H54 (cell line): ENCODE measurements at places on chromosomes 7 and 10.

DNA sequence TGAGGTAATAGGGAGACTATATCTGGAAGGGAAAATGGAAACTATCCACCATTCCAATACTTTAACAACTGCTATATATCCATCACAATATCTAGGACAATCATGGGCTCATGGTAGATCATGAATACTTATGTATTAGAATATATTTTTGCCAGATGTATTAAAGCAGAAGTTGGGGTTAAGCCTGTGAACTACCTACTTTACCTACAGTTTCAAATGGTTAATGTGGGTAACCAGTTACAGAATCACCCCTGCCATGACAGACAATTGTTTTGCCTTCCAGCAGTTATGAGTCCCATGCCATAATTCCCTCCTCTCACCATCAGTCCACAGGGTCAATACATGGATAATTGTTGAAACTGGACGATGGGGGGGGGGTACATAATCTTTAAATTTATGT is 29.9 kb upstream of the RAPGEF5 start:
- no peak for DNase-seq

DNA sequence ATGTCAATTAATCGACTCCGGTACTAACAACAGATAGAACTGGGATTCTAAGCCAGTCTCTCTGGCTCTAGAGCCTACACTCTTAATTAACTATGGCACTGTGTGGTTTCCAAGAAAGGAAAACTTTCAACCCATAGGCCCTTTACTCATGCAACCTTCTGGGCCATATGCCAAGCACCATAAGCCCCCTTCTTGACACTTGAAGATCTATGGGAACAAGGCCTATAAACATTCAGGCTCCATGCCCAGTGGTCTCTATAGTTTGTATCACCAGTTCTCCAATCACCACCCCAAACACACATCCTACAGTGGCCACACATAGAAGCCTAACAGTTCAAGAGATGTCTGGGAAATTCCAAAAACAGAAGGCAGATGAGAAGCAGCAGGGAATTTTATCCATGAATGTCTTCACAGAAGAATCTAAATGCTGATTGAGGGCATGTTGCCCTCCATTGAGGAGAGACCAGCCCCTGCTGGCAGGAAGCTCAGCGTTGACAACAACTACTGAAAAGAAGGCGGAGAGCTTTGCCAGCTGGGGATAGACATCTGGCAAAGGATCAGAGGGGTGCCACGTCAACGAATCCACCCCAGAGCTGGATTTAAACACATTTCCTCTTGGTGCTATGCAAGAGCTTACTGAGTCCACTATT is 64.4 kb downstream of the GRM3 start:
- DNase-seq, result no peak

DNA sequence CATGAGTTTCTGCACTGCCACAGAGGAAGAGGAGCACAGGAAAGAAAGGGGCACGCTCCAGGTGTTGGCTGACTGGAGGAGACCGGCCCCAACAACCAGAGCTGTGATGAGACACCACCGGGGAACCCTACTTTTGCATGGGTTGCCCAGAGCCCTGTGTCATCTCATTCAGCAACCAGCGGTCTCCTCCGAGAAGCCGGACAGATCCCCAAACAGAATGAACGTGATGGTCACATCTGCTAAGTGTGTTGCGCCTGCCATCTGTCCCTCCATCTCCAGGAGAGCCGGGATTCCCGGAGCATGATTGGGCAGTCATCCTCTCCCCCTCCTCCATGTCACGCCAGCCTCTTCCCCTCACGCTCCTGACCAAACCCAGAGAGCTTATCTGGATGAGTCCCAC is 22.9 kb downstream of the PARP12 start:
- DNase-seq, result no peak

DNA sequence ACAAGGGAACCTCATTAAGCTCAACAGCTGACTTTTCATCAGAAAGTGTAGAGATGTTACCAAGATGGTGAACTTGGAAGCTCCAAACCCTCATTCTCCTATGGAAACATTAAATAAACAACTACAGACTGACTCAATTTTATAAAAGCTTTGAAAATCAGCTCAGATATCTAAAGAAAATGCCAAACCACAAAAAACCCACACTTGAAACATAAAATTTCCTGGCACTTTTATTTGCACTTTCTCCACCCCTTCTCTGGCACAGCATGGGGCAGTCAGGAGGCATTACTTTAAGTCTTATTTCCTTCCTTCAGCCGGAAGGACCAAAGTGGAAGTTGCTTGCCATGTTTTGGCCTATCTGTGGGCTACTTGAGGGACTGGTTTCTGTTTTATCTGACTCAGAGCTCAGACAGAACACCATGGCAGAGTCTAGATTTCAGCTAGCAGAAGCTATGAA is 114.7 kb downstream of the ODAD2 start:
- DNase-seq, result no peak

DNA sequence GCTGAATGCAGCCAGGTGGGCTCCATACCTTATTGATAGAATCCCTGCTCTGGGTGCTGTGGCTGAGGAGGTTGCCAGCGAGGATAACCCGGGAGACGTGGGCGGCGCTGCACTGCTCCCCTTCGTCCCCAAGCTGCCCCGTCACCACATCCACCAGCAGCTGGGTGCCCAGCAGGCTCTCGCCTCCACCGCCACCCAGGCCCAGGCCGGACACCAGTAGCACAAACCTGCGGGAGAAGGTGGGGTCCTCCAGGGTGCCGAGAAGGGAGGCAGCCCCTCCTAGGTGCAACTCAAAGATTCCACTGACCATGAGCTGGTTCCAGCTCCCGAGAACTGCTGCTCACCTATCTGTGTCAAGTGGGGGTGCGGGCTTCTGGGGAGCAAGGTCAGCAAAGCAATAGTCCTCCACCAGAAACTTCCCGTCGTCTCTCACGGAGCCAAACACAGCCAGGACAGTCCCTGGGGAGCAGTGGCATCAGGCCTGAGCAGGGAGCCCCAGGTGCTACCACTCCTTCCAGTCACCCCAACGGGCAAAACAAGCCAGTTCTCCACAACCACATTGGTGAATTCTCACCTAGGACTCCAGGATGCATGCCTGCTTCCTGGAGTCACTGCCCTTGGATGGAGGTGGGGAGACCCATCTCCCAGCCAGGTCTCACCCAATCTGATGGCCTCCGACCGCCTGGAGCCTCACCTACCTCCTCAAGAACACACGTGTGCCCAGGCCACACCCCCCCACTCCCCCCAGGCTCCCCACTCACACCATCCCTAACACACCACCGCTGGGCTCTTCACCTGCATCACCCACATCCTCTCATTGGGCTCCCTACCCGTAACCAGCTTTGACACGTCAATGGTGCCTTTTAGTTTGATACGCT is 6.3 kb downstream of the POLD2 start:
- no peak for DNase-seq

- DNase-seq, result no peak
Observed at GRCh38 chr7:147279514-147279913, 1162.9 kb downstream of the CNTNAP2 start.

DNA sequence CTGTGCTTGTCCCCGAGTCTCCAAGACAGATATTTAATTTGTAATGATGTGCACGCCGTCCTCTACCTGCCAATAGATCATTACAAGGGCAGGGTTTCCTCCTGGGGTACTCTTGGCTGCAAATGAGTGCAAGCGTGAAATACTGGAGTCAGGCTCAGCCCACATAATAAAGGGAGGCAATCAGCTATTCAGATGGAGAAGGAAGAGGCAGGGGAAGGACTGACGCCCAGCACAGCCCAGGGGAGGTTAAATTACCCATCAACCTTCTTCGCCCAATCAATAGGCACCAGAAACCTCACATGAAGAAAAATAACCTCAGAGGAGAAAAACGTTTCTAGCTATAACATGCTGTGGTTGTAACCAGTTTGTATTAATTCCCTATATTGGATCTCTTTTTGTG is 544.9 kb upstream of the ADARB2 start:
- DNase-seq, result no peak

DNA sequence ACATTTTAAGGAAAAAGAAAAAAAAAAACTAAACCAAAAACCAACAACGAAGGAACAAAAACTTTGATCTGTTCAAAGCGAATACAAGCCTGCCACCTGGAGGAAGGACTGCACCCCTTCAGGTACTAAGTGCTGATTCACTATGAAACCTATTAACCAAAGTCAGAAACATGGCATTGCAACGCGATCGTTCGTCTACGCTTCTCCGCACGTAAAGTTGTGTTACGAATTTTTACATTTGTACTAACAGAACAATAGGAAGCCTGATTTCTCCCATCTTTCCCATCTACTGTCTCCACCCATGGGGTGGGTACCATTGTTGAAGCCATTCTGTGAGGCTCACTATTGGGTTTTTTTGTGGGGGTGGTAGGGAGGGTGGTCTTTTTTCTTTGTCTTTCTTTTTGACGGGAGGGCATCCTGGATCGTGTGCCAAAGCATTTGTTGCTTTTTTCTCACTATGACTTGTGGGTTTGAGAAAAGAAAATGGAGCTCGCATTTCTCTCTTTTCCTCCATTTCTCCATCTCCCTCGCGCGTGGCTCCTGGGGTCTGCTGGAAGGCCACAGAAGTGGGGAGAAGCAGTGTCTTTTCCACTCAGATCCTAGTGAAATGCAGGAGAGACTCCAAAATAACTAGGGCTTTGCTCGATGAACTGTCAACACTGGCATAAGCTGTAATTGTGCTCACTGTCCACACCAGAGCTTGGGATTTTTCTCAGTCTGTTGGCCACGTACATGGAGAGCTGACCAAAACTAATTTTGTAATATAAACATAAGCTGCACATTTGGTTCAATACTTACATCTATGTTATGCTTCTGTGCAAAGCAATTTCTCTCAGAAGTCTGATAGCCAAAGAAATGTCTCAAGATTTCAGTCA is 100.9 kb upstream of the YAE1 start:
- peak; percentile 57 for DNase-seq
